ENCODE measurements at places on chromosomes 16 and 17.

DNA sequence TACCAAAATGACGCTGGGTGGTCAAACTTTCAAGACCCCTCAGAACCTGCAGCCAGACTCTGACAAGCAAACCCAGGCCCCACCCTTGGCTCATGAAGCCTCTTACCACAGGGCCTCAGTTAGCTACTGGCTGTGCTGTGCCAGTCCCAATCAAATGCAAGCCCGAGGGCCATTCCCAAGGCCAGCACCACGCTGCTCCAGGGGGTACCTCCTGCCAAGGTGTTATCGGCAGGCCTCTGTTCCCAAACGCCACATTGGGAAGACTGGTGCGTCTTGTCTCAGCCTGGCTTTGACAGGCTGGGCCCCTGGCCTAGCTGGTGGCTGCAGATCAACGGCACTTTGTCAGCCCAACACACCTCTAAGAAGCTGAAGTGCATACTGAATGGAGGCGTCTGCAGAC is 35.8 kb upstream of the NOG start:
- no peak for DNase-seq

GRCh38 chr17:48231995-48232959 is 124.7 kb downstream of the SNX11 start:
- no peak for DNase-seq

DNA sequence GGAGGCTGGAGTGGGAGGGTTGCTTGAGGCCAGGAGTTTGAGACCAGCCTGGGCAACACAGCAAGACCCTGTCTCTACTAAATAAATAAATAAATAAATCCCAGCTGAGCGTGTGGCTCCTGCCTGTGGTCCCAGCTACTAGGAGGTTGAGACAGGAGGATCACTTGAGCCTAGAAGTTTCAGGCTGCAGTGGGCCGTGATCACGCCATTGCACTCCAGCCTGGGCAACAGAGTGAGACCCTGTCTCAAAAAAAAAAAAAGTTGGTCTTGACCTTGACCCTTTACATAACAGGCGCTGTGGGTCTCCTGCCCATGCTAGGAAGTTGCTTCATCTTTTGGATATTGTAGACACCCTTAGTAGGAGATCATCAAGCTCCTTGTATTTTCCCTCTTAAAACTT is 11.4 kb downstream of the ACSF2 start:
- no peak for DNase-seq

- no peak for DNase-seq
Measured at GRCh38 chr17:55416000-55416399, 5.6 kb downstream of the MMD start.

- no peak for DNase-seq
Measured at GRCh38 chr16:21302898-21303528, 24.9 kb upstream of the CRYM start.

DNA sequence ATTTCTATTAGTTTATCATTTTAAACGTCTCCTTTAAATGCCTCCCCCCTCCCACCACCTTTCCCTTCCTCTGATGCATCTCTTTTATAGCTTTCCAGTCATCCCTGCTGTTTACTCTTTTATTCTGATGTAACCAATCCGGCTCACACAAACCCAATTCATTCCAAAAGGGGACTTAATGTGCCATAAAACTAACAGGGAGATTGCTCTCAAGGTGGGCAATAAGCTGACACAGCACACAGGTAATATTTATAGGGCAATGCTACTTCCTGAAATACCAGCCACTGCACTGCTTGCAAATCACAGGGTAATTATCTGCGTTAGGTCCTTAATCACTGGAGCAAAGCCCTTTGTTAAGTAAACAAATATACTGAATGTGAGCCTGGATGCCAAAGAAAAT is 23.3 kb upstream of the CA10 start:
- DNase-seq = no peak

DNA sequence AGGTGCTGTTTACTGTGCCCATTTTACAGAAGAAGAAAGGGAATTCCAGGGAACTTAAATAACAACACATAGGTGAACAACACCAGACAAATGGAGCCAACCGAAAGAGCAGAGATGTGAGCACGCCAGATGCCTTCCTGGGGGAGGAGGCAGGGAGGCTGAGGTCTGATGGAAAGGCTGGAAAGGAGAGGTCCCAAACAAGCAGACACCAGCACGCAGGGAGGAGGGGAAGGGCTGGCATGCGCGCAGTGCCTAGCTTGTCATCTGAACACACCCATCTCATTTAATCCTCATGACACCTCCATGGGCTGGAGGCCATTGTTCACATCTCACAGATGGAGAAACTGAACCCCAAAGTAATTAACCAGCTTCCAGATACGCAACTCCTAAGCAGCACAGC is 20.9 kb upstream of the CACNG5 start:
- DNase-seq = no peak

DNA sequence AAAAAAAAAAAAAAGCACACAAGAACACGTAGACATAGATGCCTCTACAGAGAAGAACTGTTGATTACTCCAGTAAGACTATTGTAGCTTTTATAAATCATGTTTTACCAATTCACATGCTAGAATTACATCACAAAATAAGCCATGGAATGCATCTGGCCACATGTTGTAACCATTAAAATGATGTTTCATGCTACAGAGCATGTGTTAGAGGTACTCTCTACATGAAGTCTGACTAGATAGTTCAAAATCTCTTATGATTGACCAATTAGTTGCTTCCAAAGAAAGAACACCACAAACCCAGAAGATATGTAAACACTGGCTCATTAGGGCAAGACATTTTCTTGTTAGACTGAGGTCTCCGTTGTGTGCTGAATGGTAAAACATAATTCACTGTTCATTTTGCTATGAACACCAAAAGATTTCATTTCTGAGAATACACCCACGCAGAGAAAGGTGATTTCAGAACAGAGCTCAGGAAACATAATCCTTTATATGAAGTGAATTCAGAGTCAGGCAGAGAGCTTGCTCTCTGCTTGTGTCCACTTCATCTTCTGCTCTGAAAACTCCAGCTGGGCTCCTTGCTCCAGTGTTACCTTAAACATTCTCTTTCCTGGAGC is 411.4 kb upstream of the SOX9 start:
- no peak for DNase-seq

GRCh38 chr16:48442379-48442778 is 57.2 kb upstream of the SIAH1 start:
- no peak for DNase-seq

DNA sequence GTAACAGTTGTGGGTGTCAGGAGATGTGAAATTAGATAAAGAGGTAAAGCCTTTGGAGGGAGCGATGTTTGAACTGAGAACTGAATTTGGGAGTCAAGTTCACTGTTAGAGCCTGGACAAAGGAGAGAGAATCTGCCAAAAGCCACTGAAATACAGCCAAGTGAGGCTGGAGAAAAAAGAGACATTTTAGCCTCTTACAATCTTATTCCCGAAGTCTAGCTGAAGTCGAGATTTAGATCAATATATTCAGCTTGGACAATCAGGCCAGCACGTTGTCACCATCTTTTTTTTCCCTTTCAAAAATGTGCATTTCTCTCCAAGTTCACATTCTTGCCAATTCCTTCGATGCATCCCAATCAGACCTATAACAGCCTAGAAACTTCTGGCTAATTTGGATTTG is 312.2 kb downstream of the RBFOX1 start:
- no peak for DNase-seq

GRCh38 chr17:16322636-16323035 is 30.6 kb downstream of the CENPV start:
- DNase-seq = no peak

DNA sequence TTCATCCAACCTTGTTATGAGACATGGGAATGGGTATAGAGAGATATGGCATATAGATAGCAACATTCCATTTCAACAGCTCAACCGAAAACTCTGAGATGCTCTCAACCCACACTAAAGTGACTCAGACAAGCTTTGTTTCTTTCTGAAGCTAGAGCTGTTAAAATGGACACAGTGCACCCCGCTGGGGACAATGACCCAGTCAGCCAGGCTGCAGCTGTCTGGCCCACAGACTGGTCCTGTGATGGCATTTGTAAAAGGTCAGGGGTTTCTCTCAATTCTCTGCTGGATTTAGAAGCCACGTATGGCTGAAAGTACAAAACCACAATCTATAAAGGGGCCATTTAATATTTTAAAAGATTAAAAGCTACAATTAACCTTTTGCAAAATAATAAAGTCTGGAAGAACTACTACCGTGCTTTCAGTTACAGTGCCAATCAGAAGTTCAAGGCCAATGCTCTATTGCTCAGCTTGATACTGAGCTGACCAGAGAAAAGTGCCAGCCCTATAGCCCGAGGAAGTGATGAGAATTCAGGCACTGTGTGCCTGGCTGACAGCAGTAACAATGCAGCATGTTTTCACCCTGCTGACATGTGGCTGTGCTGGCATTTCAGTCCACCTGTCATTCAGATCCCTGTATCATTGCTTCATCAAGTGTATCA is 60.2 kb downstream of the TEX2 start:
- DNase-seq = no peak

DNA sequence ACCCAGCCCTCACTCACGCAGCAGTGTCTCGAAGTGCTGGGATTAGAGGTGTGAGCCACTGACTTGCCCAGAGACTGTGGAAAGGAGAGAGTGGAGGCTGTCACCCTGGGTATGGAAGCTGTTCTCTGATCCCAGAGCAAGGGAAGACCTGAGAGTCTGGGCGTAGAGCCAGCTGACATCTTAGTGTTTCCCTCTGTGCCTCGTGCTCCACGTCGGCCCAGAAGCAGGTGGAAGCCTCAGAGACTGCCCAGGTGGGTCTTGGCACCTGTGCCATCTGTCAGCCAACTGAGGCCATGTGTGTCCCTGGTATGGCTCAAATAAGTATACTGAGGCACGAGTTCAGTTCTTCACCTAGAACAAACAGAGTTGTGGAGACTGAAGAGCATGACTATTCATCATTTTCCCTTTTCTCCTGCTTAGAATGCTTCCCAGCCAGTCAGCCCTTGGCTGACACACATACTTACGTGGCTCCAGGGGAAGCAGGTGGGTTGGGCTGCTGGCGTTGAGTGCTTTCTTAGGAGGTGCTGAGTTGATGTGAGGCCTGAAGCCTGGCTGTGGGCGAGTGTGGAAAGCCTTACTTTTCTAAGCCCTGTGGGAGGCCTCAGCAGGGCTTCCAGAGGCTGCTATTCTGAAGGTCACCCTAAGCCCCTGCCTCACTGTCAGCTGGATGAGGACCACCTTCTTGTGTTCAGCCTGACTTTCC is 8.1 kb downstream of the CTRL start:
- no peak for DNase-seq

DNA sequence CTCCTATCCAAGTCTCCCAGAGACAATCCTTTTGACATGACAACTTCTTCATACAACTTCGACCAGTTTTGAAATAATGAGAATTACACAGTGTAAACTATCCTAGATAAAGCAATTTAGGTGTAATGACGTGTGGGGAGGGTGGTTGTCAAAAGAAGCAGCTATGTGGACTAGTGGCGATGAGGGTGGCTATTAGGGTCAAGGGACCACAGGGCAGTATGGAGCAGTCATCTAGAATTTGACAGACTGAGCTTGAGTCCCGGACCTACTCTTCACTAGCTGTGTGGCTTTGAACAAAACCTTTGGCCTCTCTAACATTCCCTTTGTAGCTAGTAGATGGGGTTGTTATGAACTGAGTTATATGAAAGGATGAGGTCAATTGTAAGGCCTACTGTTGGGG is 247.1 kb downstream of the HAPSTR1 start:
- no peak for DNase-seq

DNA sequence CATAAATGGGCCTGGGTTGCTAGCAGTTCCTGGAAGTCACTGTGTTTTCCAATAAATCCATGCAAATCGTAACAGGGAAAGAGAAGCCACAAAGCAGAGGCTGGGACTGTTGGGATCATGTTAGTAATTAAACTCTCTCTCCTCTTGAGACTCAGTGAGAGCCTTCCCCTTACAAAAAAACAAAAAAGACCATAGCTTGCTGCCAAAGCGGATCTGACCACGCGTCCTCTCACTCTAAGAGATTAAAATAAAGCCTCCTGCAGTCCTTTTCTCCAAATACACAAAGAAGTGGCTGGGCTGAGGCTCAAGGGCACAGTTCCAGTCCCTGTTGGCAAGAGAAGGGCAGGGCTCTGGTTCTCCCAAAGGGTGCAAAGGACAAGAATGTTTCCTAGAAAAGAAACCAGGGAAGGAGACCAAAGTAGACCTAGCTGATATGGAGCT is 38.5 kb downstream of the PIGL start:
- no peak for DNase-seq

DNA sequence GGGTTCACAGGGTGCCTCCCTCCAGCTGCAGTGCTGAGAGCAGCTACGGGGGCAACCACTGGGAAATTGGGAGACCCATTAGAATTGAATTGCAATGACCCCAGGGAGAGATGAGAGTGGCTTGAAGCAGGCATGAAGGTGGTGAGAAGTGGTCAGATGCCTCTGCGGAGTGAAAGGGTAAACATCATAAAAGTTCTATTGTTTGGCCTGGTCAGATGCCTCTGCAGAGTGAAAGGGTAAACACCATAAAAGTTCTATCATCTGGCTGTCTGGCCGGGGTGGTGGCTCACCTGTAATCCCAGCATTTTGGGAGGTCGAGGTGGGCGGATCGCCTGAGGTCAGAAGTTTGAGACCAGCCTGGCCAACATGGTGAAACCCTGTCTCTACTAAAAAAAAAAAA is 53.5 kb downstream of the TNFRSF13B start:
- no peak for DNase-seq

DNA sequence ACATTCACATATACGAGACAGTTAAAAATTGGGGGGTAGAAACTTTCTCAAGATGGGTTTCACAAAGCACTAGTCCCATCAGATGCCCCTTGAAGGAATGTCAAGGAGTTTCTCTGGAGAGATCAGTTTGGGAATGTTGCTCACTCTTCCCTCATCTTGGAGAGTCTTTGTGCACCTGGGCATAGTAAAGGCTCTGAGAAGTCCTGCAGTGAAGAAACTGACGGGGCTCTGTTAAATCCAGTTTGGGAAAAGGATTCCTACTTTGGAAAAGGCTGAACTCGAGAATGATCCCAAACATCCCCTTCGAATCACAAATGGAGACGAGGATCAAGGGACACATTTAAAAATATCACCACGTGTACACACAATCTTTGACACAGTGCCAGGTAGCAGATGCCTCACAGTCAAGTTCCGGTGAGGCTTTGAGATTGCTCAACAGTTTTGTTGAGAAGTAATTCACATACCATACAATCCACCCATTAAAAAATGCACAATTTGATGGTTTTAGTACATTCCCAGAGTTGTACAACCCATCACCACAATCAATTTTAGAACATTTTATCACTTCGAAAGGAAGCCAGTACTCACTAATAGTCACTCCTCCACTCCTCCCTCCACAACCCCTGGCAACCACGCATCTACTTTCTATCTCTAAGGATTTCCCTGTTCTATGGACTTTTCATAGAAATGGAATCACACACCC is 203.4 kb upstream of the FOXF1 start:
- DNase-seq = no peak

GRCh38 chr17:75878174-75878998 is at the start of gene TRIM47:
Gene TRIM47 (minus strand): TSS chr17:75878581. CDS start chr17:75878548, 33 bp downstream.
- DNase-seq = no peak

DNA sequence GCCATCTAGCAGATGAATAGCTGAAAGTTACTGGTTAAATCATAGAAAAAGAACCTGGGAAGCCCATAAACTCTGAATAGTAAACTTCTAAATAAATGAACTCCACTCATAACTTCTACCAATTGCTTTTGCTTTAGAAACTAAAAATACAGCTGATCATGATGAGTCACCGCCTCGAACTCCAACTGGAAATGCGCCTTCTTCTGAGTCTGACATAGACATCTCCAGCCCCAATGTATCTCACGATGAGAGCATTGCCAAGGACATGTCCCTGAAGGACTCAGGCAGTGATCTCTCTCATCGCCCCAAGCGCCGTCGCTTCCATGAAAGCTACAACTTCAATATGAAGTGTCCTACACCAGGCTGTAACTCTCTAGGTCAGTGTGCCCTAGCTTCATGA is 9.7 kb downstream of the KAT7 start:
- no peak for DNase-seq

Measured in NAMALWA (cell line).